H54 (cell line): ENCODE measurements at places on chromosomes 5 and 9.

- DNase-seq = no peak
Measured at GRCh38 chr5:84378961-84379360, 5.7 kb downstream of the EDIL3 start.

DNA sequence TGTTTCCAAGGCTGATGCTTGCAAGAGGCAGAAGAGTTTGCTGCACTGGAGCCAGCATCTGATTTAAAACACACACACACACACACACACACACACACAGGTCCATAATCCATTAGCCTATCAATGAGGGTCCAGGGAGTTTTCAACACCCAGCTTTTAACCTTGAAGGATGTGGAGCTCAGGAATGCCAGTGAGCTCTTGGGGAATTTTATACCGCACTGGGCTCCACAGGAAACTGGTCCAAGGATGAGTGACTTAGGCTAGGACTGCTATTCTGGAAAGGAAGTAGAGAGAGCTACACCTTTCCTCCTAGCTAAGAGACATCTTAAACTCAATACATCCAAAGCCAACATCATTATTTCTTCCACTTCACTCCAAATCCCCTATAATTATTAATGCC lies 942 bp upstream of the NRG2 start:
- DNase-seq = no peak

GRCh38 chr9:129185991-129186390 lies 7.9 kb upstream of the IER5L start:
- DNase-seq = no peak

GRCh38 chr5:133952729-133953567 lies 15.5 kb downstream of the C5orf15 start:
- DNase-seq = peak; percentile 66

DNA sequence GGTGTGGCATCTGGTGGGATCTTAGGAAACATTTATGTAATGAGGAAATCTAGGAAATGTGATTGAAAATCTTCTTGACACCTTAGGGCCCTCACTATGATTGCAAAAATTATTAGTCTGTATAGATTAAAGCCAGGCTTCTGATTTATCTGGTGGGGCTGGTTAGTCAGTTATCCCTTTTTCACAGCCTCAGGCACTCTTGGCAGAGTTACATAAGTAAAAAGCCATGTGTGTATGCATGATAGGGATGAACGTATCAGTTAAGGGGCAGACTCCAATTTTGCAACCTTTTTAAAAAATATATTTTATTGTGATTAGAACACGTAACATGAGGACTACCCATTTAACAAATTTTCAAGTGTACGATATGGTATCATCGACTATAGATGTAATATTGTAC lies 30.6 kb upstream of the RAB14 start:
- DNase-seq = no peak

DNA sequence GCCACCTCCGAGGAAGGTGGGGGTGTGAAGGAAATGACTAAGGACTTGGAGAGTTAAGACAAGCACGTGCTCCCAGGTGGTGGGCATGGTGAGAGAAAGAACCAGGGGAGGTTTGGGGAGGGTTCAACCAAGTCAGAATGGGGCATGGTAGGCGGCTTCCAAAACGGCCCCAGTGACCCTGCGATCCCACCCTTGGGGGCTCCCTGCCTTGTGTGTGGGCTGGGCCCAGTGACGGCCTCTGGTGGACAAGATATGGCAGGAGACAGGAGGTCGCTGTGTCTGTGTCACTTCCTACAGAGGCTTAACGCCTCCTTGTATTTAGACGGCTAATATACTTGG lies 51.3 kb upstream of the IRX4 start:
- no peak for DNase-seq
